ENCODE measurements at places on chromosomes 2 and 18.

GRCh38 chr2:8098476-8099266, 583.2 kb upstream of the ID2 start:
- DNase-seq, result no peak

GRCh38 chr2:129849559-129850160, 129.8 kb upstream of the RAB6C start:
- peak; percentile 24 for DNase-seq

DNA sequence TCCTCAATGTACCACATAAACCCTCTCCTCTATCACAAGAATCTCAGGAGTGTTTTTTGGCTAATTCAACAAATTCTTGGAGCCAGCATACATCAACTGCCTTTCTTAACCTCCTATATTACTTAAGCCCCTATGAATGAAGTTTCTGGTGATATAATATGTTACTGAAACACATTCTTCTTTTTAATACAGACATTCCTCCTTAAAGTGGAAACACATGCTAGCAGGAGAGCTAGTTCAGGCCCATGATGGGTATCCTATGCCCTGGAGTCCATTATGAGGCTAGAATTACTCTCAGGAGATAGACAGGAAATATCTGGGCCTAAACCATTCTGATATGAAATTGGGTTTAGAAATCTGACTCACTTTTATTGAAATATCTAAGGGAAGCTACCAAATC, 26.6 kb upstream of the RMDN2 start:
- no peak for DNase-seq

DNA sequence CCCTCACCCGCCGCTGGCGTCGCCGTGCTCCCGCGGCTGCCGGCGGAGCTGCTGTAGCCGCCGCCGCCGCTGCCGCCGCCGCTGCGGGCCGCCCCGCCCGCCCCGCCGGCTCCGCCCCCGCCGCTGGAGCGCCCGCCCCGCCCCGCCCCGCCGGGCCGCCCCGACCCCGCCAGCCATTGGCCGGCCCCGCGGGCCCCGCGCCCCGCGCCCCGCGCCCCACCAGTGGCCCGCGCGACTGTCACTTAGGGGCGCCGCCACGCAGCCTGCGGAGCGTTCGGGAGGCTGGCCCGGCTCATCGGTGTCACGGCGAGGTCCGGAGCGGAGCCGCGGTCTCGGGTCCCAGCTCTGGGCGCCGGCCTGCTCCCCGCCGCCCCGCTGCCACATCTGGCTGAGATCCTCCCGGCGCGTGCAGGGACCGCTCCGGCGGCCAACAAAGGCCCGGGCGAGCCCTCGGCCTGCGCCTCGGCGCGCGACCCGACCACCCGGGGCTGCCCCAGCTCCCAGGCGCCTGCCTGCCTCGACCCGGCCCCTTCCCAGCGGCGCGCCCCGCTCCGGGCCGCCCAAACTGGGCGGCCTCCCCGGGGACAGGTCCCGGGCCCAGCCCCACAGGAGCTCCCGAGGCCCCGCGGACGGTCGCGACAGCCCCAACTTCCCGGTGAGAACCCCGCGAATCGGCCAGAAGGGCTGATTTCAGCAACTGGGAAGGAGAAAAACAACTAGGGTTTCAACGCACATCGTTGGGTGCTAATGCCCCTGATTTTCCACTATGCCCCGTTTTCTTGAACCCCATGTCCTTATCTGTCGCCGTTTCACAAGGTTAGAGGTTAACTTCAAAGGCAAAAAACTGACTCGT, at the start of gene MGAT4A:
MGAT4A (minus strand) TSS at position 92 of the 853 bp plus-strand sequence. CDS start 4,800 bp downstream, outside the sequence.
- DNase-seq, result peak; percentile 68

DNA sequence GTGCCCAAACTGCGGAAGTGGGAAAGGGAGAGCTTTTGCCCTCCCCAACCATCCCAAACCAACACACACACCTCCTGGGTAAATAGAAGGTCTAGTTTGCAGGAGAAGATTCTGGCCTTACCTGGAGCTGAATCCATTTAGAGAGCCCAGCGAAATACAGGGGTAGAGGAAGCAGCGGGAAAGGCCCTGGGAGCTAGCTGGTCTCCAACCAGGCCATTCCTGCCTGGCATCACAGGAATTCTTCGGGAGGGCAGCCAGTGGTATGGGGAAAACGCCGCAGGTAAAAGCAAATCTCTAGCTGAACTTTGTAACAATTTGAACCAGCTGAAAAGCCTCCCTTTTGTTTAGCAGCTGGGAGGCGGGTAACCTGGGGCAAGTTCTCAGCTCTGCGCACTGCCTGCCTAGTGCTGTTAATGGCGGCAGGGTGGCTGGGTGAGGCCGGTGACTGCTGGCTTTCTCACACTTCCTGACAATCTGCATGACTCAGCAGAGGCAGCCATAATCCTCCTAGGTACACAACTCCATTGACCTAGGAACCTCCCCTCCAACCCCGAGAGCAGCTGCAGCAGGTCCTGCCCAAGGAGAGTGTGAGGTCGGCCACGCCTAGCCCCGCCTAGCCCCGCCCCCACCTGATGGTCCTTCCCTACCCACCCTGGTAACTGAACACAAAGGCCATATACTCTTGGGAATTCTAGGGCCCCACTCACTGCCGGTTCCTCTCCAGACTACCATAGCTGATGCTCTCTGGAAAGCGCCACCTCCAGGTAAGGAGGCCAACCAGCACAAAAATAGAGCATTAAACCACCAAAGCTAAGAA, 483.8 kb upstream of the REG3G start:
- DNase-seq, result no peak

- DNase-seq, result no peak
Observed at GRCh38 chr2:44351676-44352075, 9.6 kb downstream of the PREPL start.

- peak; percentile 7 for DNase-seq
Observed at GRCh38 chr2:174153757-174154680, 94.3 kb downstream of the OLA1 start.

DNA sequence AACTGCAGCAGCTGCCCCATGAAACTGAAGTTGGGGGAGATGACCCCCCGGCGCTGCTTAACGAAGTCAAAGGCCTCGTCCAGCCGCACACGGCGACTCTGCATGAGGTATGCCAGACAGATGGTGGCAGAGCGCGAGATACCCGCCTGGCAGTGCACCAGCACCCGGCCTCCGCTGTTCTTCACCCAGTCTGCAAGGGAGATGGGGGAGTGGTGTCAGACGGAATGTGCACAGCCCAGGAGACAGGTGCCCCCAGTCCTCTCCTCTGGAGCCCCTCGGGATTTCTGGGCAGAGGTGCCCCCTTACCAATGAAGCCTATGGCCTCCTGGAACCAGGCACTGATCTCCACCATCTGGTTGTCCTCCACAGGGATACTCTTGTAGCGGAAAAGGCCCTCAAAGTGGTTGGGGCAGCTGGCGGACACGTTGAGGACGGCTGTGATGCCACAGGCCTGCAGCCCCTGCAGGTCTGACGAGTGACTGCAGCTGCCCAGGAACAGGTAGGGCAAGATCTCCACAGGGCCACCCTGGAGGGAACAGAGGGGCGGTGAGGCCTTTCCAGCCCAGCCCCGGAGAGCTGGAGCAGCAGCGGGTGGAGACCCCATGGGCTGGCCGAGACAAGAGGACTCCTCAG, 1.3 kb downstream of the DUSP2 start:
- peak; percentile 49 for DNase-seq

DNA sequence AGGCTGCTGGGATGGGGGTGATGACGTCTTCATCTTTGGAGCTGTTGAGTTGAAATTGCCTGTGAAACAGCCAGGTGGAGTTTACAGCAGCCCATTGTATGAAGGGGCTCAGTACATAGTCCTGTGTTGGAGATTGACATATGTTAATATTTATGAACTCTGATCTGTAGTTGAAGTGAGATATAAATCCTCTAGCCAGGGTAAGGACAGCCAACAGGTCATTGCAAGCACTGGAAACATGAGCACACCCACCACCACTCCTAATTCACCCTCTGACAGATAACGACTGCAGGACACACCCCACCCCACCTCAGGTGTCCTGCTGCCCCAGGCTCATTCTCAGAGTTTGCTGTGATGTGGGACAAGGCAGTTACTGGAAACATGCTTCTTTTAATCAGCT, 112.4 kb upstream of the TRIB2 start:
- DNase-seq, result no peak

GRCh38 chr2:42792583-42793333, at the start of gene HAAO:
Gene HAAO, minus strand, starts transcription at chr2:42792583. Its CDS starts 47 bp downstream, at chr2:42792536.
- DNase-seq, result no peak

DNA sequence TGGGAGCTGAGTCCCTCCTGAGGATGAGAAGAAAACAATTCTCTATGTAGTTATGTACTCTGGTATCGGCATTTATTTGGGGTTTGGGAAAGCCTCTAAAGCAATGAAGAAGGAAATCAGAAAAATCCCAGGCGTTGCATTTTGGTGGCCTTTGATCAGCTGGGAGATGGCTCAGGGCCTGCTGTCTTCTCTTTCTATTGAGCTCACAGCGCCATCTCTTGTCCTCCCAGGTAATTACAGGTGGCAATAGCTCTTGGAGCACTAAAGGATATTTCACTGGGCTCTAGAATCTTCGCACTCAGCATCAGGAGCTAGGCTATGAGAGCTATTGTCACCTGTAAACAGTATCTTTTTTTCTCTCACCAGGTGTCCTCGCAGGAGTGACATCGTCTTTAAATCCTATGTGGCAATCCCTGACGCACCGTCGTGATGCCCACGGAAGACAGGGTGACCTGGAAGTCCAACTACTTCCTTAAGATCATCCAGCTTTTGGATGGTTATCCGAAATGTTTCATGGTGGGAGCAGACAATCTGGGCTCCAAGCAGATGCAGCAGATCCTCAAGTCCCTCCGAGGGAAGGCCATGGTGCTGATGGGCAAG, 76.1 kb upstream of the PMAIP1 start:
- no peak for DNase-seq

- DNase-seq, result no peak
Observed at GRCh38 chr18:3912705-3913104, 462.7 kb downstream of the TGIF1 start.

GRCh38 chr2:68660658-68661057, 17.3 kb downstream of the PROKR1 start:
- no peak for DNase-seq

DNA sequence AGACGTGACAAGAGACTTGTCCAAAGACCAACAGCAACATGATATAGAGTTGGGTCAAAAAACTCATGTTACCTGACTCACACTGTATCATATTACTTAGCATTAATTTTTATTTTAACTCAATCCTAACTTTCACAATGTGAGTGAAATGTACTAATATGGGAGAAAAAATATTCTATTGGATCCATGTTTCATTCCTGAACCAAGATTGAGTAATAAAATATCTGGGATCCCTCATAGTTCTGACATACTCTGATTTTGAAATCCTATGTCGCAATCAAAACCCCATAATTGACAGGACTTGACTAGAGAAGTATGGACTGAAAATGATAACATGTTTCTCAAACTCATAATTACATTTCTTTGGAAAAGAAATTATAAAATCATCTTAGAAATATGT, 190.4 kb downstream of the RIT2 start:
- no peak for DNase-seq

GRCh38 chr2:191543708-191544107, 134.2 kb upstream of the NABP1 start:
- DNase-seq, result no peak

- no peak for DNase-seq
Observed at GRCh38 chr18:75284566-75284965, 74.0 kb downstream of the TSHZ1 start.

DNA sequence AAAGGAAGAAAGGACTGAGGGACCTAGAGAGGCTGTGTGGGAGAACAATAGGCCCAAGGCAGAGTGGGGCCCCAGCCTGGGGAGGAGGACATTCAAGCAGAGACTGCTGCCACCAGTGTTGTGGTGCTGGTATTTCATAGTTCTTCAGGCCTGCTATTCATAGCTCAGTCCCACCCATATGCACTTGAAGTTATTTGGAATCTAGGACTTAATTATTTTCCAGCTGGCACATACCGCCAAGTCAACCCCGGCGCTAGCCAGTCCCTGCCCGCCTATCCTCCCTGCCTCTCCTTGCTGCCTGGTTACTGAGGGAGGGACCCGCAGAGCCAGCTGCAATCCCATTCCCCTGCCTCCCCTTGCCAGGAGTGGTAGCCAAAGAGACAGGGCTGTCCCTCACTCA, 141.2 kb downstream of the CABLES1 start:
- DNase-seq, result no peak

GRCh38 chr2:55111570-55112228, 61.4 kb upstream of the RTN4 start:
- DNase-seq, result peak; percentile 96

- peak; percentile 90 for DNase-seq
Observed at GRCh38 chr2:63590626-63591408, 2.1 kb downstream of the MDH1 start.

DNA sequence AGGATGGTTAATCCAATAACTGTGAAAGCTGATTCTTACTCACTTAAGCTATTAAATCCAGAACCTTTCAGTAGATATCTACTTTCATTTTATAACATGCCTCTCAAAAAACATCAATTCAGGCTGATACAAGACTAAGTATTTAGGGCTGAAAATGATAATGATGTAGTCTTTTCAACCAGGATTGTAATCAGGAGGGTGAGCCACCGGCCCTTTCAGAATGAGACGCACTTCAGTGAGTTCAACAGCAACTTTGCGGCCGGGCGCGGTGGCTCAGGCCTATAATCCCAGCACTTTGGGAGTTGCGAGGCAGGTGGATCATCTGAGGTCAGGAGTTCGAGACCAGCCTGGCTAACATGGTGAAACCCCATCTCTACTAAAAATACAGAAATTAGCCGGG, 30.4 kb downstream of the RBMS1 start:
- DNase-seq, result no peak
